Fibroblast of the conjunctiva (primary cell): ENCODE measurements at places on chromosomes 16 and 17.

GRCh38 chr17:54680410-54680809, 220.2 kb upstream of the TOM1L1 start:
- DNase-seq: no peak

- DNase-seq: peak; percentile 49
These were observed 33.7 kb downstream of the IST1 start for GRCh38 chr16:71929048-71929447.

GRCh38 chr17:67311575-67311974, 54.8 kb downstream of the PSMD12 start:
- DNase-seq: no peak

DNA sequence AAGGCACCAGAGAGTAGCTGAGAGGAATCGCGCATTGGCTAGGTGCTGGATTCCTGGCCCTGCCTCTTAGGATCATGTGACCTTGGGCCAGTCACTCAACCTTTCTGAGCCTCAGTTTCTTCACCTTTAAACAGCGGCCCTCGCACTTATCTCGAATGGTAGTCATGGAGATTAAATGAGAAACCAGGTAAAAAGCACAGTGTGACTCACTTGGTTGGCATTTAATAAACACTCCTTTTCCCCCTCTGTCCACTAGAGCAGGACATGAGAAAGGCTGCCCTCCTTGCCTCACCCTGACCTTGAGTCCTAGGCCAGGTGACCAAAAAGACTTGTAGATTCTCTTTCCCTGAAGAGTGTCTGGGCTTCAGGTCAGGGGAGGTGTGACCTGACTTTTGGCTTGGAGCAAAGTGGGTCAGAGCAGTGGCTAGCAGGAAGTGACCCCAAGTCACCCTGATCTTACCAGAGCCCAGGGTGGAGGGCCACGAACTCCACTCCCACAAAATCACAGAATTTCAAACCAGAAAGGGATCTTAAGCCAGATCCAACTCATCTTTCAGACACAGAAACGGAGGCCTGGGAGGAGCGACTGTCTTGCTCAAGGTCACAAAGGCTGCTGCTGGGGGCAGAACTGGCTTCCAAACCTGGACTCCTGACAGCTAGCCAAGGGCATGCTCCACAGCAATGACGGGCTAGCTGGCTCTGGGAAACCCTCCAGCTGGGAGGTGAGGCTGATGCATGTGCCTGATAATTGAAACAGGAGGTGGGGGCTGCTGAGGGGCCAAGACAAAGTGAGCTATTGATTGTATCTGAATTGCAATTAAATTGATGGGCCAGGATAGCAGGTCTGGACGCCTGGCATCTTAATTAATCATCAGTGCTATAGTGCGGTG, 65.2 kb downstream of the PIPOX start:
- DNase-seq: no peak

DNA sequence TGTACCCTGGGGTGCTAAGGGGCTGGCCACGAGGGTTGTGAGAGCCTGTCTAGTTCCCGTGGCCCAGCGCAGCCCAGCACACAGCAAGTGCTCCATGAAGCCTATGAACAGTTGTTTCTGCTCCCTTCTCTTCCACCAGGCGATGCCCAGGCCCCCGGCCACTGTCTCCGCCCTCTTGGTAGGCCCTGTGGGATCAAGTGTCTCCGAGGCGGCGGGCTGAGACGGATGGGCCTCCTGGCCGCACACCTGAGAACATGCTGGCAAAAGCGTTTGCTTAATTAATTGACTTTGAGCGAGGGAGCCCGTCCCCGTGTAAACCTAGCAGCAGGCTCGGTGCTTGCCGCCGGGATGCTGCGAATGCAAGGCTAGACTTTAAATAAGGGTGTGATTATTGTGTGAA, 129.7 kb upstream of the GSE1 start:
- DNase-seq: no peak

DNA sequence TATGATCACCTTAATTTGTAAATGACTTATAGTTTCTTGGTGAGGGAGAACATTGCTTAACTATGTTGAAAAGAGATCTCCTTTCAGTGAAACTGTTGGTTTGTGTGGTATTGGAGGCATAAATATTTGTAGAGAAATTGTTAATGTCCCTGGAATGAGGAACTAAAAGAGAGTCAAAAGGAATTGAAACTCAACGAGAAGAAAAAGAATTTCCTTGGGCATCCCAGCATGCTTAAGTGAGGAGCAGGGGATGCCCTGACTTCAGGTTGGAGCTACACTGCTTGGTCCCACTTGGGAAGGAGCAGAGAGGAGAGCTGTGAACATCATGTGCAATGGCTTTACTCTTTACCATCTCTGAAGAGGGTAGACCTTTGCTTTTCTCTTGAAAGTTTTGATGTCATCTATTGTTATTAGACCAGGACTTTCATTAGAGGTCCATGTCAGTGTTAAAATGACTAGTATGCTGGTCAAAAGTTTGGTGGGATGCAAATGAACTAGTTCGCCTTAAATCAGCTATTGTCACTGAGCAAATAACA, 21.7 kb downstream of the KRT23 start:
- no peak for DNase-seq

GRCh38 chr17:74945543-74945942, 9.8 kb downstream of the OTOP3 start:
- DNase-seq: no peak

GRCh38 chr17:6700948-6701307, 12.2 kb downstream of the SLC13A5 start:
- DNase-seq: no peak

DNA sequence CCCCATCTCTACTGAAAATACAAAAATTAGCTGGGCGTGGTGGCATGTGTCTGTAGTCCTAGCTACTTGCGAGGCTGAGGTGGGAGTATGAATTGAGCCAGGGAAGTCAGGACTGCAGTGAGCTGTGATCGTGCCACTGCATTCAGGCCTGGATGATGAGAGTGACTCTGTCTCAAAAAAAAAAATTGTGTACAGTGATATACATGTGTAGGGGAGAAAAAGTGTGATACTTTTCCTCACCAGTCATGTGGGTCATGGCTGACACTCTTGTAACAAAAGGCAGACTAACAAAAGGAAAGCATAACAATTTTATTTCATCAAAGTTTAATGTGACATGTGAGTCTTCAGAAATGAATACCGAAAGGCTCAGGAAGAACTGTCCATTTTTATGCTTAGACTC, 2.0 kb upstream of the ABCC12 start:
- DNase-seq: no peak

DNA sequence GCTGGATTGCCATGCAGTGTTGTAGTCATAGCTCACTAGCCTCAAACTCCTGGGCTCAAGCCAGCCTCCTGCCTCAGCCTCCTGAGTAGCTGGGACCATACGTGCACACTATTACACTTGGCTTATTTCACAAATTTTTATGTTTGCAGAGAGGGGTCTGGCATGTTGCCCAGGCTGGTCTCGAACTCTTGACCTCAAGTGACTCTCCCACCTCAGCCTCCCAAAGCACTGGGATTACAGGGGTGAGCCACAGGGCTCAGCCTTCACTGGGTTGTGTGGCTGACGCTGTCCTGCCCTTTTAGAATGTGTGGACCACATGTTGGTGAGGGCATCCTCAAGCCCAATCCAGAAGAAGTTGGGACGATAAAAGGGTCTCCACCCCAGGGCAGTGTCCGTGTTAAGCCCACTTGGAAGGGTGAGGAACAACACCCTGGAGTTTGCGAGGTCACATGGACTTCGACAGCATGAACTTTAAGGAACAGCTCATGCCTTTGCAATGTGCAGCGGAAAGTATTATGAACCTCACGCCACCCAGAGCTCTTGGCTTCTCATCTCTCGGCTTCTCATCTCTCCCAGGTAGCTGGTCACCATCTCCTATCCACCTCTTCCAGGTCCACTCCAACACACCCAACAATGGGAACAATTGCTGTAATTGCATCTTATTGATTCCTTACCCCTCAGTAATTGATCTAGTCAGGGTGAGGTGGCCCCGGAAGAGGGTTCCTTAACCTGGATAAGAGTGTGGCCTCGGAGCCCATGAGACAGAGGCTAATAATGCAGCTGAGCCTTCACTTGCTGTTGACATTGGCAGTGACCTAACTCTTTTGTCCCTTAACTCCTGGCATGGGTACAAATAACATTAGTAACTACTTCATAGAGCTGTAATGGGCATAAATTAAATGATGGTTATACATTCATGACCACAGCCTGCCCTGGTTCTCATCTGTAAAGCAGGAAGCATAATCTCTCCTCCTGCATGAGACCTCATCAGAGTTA, 6.7 kb downstream of the FOXL1 start:
- no peak for DNase-seq

GRCh38 chr17:38867968-38868816, 1.7 kb upstream of the LASP1 start:
- DNase-seq: no peak

DNA sequence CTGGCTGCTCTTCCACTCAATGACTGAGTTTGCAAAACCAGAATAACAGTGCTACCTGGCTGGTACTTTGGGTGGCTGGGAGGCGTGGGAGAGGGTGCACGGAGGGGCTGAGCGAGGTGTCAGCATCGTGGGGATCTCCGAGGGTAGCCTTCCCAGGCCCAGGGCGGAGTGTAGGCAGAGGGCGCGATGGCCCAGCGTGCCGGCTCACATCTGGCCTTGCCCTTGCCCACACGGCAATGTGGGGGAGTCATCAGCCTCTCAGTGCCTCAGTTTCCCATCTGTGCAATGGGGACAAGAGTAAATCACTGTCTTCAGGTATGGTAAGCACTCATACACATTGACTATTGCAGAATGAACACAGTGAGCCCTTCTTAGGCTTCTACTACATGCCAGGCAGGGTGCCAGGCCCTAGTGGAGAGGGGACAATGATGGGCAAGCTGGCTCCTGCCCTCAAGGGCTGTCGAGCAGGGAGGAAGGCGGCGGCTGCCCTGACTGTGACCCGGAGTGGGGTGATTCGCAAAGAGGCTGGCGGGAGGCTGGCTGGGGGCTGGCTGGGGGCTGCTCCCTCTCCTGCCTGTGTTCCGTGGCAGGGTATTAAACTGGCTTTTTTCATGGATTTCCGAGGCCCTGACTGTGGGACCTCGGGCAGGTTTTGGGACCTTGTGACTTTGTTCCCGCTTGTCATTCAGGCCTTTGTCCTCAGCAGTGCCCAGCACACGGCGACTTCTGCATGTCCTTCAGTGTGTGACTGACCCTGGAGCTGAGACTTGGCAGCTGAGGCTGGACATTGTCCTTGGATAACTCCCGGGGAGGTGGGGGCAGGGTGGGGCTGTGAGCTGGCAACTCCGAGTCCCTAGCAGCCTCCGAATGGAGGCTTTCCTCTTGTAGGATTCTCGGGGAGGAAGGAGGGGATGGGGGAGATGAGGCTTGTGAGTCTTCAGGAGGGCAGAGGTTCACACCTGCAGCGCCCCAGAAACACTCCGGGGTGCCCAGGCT, 243.1 kb downstream of the SEC14L1 start:
- no peak for DNase-seq

GRCh38 chr16:65038100-65038499, 83.8 kb downstream of the CDH11 start:
- DNase-seq: no peak

GRCh38 chr16:17467923-17468540, 2.7 kb downstream of the XYLT1 start:
- DNase-seq: peak; percentile 75

DNA sequence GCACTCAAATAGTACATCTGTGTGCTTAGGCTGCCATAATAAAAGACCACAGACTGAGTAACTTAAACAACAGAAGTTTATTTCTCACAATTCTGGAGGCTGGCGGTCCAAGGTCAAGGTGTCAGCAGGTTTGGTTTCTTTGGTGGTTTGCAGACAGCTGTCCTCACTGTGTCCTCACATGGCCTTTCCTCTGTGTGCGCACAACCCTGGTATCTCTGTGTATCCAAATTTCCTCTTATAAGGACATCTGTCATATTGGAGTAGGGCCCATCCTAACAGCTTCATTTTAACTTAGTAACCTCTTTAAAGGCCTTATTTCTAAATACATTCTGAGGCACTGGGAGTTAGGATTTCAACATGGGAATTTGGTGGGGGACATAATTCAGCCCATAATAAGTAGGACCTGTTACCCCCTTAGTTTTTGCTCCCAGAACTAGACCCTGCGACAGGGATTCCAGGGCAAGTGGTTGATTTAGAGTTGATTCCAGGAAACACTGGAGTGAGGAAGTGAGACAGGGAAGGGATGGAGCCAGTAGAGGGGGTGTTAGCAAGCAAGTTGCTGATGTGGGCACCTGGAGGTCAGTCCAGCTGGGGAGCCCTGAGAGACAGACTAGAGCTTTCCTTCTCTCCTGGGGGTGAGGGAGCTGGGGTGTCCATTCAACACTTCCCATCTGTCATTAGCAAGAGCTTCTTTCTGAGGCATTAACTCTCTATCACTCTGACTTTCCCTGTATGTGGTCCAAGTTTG, 10.9 kb upstream of the ALKBH5 start:
- DNase-seq: no peak

- no peak for DNase-seq
These were observed 138.8 kb downstream of the XYLT1 start for GRCh38 chr16:17331991-17332390.

- DNase-seq: peak; percentile 78
These were observed 20.9 kb downstream of the SPACA3 start for GRCh38 chr17:33012522-33013033.

DNA sequence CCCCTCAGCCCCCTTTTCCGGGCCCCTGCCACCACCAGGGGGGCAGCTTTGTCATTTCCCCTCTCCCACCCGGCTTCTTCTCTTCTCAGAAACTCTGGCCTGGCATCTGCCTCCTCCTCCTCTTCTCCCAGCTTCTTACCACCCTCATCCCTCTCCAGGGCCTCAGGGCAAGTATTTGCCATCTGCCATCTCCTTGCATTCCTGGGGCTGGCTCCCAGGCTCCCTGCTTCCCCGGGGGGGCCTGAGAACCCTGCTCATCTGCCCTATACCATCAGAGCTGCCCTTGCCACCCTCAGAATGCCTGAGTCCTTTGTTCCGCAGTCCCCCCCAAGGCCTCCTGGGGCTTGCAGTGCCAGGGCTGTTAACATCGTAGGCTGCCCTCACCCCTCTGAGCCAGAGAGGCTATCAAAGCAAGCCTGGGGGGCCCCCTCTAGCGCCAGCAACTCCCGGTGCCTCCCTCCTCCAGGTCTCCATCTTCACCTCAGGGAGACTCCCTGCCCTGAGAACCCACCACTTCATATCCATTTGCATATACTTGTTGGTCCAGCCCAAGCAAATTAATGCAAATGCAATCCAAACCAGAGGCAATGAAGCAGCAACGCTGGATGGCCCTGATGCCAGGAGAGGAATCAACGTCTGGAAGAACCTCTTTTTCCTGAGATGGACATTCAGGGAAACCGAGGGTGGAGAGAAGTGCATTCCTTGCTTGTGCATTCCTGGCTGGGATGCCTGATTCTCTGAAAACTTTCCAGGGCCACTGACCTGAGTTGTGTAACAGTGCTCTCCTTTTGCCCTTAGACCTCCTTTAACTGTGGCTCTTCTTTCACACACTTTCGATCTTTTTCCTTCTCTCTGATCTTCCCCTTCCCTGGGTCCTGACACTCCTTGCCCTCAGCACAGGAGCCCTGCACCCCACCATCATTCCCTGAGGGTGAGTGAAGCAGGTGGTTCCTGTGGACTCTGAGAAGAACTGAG, 20.7 kb upstream of the SP2 start:
- no peak for DNase-seq
